NCI-H524 (cell line): ENCODE measurements at places on chromosomes 3 and 15.

DNA sequence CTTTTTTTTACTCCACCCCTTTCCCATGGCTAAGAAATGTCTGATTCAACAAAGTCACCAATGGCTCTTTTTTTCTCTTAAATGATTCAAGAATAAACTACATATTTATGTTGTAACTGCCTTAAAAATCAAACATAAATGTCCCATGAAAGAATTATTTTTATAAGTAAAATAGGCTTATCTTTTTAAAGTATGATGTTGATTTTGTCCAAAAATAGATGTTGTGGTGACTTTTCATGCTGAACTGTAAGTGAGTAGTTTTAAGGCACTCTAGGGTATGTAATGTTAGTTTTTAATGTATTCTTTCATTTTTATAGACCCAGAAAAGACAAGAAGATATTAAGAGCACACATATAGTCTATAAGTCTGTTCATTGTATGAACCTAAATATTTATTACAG is 594.9 kb downstream of the NLGN1 start:
- DNase-seq: no peak

DNA sequence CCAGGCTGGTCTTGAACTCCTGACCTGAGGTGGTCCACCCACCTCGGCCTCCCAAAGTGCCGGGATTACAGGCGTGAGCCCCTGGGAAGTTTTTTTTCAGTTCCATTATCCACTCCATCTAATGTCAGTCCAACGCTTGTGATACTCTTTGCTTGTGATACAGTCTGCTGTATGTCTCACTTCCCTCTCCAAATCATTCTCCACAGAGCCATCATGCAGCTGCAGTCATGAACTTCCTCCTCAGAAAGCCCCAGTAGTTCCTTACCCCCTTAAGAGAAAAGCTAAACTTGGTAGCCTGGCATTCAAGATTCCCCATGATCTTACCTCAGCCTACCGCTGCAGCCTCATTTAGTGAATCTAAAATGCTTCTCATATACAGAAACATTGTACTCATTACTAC is 2.3 kb downstream of the ARPC4 start:
- no peak for DNase-seq

- DNase-seq: no peak
Measured at GRCh38 chr3:69462022-69462825, 76.3 kb upstream of the FRMD4B start.

GRCh38 chr3:134903837-134904236 is 108.8 kb downstream of the EPHB1 start:
- no peak for DNase-seq

GRCh38 chr15:94252906-94253491 is 21.6 kb downstream of the MCTP2 start:
- DNase-seq: no peak

GRCh38 chr3:69646287-69647067 is 92.8 kb upstream of the MITF start:
- DNase-seq: no peak

GRCh38 chr3:129958755-129959154 is 15.8 kb upstream of the TRH start:
- DNase-seq: no peak

- DNase-seq: no peak
Measured at GRCh38 chr3:149234671-149235245, 13.1 kb upstream of the CP start.

DNA sequence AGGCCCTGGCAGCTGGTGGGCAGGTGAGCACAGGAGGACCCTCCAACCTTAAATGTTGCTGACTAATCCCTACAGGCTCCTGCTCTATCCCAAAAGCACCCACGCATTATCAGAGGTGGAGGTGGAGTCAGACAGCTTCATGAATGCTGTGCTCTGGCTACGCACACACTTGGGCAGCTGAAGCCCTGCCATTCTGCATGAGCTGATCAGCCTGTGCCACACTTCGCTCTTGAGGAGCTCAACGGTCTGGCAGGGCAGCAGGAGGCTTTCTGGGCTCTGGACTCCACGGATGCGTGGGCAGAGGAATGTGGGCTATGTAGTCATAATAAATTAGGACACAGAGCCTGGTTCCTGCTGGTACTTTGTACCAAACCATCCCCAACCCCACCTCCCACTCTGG is 6.1 kb downstream of the MST1 start:
- DNase-seq: no peak

DNA sequence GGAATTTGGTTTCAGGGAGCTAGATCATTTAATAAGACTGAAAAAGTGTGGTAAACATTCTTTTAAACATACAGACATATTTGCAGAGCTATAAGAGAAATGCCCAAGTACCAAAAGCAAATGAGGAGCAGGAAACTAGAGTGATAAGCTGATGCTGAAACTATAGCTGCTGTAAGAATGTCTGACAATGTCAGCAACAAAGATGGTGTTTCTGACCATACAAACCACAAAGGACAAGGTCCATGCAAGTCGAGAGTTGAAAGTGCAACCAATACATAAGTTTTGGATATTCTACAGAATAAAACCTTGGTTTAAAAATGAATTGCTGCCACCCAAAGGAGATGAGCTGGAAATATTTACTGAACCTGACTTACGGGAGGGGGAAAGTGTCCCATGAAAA is 610.2 kb downstream of the TBL1XR1 start:
- no peak for DNase-seq

GRCh38 chr3:36295296-36295695 is 85.0 kb upstream of the STAC start:
- DNase-seq: no peak

DNA sequence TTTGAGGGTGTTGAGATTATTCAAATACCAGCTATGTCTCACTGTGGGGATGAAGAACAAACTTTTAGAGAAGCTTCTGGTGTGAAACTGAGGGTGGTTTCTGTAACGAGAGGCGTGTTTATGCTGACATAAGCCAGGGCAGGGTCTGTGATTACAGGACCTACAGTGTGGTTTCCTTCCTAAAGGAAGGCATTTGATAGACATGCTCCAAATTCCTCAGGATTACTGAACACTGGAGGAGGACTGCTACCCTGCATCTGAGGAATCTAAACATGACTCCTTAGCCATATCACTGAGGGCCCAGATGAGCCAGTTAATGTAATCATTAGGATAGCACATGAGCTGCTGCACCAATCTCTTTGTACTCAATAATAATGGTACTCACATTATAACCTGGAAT is 328.4 kb upstream of the UMPS start:
- no peak for DNase-seq

DNA sequence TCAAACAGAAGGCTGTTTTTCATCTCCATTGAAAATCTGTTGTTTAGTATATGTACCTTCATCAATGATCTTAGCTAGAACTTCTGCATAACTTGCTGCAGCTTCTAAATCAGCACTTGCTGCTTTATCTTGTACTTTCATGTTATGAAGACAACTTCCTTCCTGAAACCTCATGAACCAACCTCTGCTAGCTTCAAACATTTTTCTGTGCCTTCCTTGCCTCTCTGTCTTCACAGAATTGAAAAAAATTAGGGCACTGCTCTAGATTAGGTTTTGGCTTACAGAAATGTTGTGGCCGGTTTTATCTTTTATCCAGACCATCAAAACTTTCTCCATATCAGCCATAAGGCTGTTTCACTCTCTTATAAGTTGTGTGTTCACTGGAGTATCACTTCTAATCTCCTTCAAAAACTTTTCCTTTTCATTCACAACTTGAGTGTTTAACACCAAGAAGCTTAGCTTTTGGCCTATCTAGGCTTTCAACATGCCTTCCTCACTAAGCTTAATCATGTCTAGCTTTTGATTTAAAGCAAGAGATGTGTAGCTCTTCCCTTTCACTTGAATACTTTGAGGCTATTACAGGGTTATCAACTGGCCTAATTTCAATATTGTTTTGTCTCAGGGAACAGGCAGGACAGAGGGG is 78.6 kb downstream of the IGSF11 start:
- DNase-seq: no peak

DNA sequence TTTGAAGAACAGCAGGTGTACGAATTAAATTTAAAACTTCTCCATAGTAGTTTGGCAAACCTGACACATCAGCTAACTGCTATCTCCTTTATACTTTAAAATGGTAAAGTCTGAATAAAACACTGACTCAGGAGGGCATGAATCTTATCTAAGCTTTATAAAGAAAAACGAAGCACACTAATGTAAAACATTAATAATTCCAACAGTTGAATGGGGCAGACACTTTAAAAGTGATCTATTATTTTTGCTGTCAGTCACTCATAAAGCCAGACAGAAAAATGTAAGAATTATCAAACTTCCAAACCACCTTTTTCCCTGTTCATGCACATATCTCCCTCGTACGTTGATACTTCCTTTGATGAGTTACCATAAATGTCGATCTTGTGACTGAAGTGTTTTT is 2.6 kb downstream of the ARF4 start:
- DNase-seq: no peak

GRCh38 chr3:72044231-72044855 is 259.4 kb upstream of the PROK2 start:
- DNase-seq: no peak

DNA sequence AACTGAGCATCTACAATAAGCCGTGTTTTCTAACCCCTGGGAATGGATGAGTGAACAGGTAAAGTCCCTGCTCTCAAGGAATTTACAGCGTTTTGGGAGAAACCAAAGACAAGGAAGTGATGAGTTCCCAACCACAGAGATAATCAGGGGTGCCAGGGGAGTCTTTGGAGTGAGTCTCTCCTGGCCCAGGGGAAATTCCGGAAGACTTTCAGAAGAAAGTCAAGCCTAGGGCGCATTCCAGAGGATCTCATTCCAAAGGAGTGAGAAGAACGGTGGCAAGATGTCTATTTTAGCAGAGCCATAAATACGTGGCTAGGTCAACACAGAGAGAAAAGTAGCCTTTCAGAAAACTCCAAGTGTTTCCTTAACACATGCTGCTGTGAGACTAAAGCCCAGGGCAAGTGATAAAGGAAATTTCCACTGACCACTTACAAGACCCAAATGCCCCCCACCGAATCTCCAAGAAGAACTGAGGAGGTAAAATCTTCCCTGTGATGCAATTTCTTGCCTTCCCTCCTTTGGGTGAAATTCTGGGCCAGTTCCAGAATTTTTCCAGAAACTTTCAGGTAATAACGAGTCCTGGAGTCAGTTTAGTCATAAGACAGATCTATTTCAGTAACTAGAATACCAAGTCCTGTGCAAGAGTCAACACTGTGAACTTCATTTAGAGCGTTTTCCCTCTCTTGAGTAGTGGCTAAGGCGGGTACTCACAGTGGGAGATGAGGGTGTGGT is 437.4 kb downstream of the NR2F2 start:
- DNase-seq: no peak

GRCh38 chr3:78434801-78435200 is 1333.0 kb downstream of the ROBO1 start:
- no peak for DNase-seq

DNA sequence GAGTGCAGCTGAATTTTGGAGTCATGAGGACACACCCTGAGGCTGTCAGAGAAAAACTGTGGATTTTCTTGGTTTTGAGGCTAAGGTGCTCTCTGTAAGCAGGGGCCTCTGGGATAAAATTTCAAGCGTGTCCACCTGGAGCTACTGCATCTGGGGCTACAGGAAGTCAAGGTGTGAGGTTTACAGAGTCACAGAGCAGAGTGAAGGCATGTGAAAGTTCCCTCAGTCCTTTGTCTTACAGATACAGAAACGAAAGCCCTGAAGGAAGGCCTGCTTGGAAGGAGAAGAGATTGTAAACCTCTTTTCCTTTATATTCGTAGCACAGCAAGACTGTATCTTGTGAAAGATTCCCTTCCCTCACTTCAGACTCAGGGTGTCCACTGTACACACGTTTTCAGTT is 138.6 kb downstream of the OPA1 start:
- no peak for DNase-seq

DNA sequence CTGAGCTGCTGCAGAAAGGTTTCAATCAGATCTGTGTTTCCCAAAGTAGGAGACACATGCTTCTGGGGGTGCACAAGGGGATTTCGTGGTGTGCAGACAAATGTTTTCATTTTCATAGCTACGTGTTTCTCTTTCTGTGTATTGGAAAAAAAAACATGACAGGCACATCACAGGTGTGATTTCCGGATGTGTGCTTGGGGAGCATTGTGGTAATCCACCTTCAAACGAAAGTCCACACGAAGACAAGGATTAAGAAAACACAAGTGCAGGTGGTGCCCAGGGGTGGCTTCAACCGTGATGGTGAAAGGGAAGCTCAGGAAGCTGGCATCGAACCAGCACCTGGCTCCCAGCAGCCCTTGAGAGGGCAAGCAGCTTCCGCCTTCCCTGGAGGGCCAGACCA is 164.6 kb upstream of the LINGO1 start:
- no peak for DNase-seq

DNA sequence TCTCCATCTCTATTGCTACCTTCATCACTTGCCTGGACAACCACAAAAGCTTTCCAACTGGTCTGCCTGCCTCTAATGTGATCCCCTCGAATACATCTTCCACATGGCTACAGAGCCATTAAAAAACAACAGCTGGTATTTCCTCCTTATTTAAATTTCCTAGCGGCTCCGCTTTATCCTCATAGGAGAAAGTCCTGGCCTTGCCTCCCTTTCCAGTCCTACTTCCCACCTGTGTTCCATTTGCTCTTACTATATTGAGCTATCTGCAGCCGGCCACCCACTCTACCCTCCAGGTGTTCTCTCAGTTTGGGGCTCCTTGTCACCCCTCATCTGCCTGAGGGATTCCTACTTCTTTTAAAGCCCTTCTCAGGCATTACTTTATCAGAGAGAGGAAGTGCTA is 49.7 kb upstream of the TSPAN3 start:
- peak; percentile 77 for DNase-seq

GRCh38 chr3:167110901-167111300 is 269.2 kb downstream of the ZBBX start:
- peak; percentile 13 for DNase-seq
